ENCODE measurements at places on chromosomes 11 and 22.

DNA sequence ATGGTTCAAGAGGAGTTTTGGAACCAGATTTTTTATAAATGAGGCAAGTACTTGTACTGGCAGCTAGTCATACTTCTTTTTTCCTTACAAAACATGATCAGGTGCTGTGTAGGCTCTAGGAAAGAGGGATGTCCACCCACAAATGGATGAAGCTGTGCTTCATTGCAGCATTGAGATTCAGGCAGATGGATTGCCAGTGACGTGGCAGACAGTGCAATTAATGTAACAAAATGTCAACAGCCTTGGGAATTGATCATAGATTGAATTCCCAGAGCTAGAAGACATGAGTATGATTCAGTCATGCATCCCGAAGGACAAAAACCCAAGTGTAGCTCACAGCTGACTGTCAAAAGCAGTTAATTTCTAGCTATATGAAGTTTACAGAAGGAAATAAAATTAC lies 99.2 kb upstream of the RASSF10 start:
- DNase-seq: no peak

GRCh38 chr11:83156996-83157593 lies at the start of gene PCF11:
TSS of gene PCF11 (plus strand) at chr11:83157131. CDS start at chr11:83157440, 309 bp downstream.
- no peak for DNase-seq

GRCh38 chr11:100205926-100206325 lies 481.2 kb upstream of the ARHGAP42 start:
- no peak for DNase-seq

DNA sequence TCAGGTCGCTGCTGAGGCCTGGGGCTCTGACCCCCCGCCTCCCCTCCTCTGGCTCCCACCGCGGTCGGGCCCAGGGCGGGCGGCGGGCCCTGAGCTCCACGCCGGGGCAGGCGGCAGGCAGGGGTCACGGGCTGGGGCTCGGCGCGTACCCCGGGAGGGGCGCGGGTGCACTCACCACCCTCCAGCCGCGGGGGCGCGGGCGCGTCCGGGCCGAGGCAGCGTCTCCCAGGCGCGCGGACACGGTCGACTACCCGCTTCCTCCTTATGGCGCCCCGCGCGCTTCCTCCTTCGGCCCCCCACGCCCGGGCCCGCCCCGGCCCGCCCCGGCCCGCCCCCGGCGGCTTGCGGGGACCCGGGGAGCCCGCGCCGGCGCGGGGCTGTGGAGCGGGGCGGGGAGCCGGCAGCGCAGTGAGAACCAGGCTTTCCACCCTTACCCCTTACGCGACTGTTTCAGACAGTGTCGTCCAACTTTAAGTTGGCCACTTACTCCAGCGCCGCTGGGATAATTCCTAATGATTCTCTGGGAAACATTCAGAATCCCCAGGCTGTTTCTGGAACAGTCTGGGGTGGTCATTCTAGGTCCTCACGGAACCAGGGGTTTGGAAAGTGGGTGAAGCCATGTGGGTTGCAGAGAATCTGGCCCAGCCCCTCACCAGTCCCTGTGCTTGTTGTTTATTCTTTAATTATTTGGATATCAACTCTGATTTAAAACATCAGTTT lies at the start of gene BID:
Gene BID, minus strand, starts transcription at position 264 of the 720 bp plus-strand sequence. CDS start 24,353 bp downstream, outside the sequence.
- DNase-seq: peak; percentile 38

DNA sequence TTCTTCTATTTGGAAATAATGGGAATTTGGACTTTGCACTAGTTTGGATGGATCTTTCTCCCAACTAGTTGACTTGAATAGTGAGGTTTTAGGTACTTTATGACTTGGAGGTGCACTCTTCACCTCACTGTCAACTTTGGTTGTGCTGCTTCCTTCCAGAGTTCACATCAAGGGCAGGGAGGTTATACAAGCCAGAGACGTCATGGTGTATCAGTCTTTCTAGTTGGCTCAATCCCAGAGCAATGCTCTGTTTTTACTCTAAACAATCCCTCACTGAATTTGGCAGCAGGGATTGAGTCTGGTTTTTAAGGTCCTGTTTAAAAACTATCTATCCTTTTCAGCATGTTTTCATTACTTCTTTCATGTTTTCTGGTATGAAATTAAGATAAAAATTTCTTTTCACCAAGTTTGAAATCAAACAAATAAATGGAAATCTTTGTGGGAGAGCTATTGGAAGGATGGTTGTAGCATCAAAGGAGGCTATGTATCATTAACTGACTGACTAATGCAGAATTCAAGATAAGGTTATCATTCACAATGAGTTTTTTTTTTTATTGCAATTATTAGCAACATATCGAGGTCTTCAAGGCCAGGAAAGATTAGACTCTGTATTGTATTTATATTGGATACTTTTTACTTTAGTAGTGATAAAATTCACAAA lies 28.0 kb upstream of the ZBED5 start:
- no peak for DNase-seq

GRCh38 chr22:39216143-39216490 lies 28.7 kb downstream of the PDGFB start:
- DNase-seq: no peak

DNA sequence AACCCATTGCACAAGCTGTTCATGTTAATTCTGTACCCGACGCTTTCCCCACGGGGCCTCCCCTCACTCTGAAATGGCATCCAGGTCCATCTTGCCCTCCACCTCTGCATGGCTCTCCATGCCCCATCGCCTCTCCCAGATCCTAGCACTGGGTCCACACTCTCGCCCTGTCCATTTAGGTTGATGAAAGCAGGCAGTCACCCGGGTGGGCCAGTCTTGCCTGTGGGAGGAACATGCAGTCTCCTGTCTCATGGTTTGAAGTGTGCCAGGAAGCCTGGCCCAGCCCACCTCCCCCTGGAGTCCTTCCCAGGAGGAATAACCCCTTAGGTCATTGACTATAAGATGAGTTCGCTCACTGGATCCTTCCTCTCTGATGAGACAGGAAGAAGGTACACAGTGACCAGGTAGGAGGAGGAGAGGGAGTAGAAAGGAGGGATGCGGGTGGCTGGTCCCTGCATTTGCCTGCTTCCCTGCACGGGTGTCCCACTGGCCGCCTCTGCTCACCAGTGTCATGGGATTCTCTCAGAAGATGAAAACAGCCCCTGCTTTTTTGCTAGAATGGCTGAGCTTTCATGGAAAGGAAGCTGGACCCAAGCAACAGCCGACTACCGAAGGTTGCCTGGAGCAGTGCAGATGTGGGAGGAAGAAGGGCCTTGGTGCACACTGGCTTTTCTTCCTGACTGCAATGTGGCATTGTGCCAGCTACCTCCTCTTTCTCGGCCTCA lies 6.8 kb downstream of the TMEM121B start:
- no peak for DNase-seq

DNA sequence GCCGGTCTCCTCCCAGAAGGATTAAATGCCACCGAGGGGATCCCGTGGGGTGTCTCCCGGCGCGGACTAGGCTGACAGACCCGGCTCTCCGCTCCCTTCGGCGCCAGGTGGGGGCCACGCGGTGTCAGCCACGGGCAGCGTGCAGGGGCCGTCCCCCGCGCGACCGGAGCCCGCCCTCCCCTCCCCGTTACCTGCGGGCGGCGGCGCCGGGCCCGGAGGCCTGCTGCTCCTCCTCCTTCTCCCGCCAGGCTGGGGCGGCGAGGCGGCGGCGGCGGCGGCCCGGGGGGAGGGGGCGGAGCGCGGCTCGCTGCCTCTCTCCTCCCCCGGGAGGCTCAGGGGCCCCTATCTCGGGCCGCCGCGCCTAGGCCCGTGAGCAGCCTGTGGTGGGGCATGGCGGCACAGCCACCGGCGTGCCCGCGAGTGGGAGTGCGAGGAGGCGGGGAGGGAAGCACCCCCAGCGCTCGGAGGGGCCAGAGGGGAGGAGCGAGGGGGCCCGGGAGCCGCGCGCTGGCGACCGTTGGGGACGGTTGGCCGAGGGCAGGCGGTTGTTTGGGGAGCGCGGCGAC lies 450 bp downstream of the ZBTB44 start:
- peak; percentile 72 for DNase-seq

GRCh38 chr11:69374110-69374945 lies 80.4 kb downstream of the MYEOV start:
- DNase-seq: no peak

DNA sequence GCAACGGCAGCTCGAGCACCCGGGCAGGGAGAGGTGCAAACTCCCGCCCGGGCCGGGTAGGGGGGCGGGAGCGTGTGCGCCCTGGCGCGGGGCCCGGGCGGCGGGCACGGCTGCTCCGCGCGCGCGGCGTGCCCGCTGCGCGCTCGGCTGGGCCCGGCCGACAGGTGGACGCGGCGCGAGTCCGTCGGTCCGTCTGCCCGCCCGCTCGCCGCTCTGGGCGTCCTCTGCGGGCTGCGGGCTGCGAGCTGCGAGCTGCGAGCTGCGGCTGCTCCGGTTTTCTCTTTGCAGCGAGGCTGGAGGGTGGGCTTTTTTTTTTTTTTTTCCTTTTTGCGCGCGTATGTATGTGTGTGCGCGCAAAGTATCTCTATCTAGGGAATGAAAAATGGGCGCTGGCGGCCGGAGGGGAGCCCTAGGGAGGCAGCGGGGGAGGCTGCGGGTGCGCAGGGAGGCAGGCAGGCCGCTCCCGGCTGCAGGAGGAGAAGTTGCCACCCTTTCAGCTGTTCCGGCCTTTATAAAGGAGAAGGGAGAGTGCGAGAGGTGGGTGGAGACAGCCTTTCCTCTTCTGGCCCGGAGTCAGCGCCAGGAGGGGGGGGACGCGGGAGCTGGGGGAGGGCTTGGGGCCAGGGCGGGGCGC lies at the start of gene PDGFB:
Gene PDGFB, minus strand, starts transcription at position 487 of the 634 bp plus-strand sequence. CDS start 1,019 bp downstream, outside the sequence.
- no peak for DNase-seq

DNA sequence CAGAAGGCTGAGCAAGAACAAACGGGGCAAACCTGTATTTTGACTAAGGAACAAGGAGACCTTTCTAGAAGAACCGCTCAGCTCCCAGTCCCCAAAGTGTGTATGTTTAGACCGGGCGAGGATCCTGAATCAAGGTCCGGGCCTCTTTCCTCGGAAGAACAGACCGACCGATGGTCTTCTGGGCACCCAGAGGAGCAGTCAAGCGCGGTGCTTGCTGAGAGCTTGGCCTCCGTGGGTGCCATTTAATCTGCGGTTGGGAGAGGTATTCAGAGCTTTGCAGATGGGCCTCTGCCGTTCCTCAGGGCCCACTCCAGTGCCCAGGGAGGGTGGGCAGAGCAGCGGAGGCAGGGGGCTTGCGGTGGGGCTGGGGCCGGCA lies 26.5 kb upstream of the ATXN10 start:
- DNase-seq: no peak

DNA sequence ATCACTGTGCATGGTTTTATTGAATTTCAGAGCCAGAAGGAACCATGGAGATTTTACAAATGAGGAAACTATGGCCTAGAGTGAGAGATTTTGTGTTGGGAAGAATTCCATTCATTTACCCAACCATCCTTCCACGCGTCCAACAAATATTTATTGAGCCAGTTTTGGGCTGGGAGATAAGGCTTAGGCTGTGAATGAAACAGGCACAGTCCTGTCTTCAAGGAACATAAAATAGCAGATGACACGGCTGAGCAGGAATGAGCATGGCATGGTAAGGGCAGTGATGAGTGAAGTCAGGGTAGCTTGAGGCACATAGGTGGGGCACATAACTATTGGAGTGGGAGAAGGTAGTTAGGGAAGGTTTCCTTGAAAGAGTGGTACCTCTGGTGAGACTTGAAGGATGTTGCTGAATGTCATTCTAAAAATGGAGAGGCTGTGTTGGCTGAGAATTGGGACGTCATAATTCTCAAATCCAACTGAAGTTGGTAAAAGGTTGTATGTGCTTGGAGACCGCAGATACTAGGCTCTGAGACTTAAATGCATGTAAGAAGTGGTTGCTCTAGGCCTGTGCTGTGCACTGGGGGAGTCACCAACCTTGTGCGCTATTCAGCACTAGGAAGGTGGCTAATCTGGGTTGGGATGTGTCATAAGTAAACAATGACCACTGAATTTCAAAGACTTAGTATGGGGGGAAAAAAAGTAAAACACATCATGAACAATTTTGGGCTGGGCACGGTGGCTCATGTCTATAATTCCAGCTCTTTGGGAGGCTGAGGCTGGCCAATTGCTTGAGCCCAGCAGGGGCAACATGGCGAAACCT lies 51.9 kb downstream of the TEAD1 start:
- DNase-seq: no peak

- DNase-seq: no peak
These were observed 203.8 kb downstream of the SNX19 start for GRCh38 chr11:130712480-130712879.

DNA sequence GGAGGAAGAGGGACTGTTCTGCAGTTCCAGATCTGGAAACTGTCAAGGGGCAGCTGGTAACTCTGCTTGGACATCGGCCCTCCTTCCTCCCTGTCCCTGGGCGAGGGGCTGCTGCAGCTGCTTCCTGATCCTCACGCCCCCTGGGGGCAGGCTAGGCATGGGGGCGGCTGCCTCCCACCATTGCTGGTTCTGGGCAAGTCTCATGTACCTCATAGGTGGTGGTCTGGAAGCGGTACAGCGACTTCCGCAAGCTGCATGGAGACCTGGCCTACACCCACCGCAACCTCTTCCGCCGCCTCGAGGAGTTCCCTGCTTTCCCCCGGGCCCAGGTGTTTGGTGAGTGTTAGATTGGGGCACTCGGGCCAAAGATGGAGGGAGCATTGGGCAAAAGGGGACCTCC lies 5.0 kb downstream of the SNX15 start:
- DNase-seq: no peak

GRCh38 chr22:48052621-48052890 lies 1290.1 kb downstream of the TBC1D22A start:
- no peak for DNase-seq

GRCh38 chr22:45228401-45228754 lies 12.3 kb downstream of the KIAA0930 start:
- no peak for DNase-seq

- DNase-seq: no peak
These were observed 23.2 kb downstream of the TBX1 start for GRCh38 chr22:19783586-19784383.

DNA sequence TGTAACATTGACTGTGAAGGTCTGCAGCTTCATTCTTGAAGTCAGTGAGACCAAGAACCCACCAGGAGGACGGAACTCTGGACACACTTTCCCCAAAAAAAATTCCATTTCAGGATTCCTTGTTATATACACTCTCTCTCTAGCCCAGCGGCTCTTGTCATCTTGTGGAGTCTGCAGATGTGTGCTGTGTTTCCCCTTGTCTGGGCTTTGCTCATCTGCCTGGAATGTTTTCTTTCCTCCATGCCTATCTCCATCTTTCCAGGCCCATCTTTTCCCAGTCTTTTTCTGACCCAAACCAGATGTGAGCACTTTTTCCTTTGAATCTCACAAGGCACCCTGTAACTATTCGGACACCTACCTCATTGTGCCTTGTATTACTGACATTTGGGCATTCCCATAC lies 5.1 kb upstream of the DRG1 start:
- no peak for DNase-seq

GRCh38 chr11:67120881-67121710 lies 2.0 kb downstream of the KDM2A start:
- DNase-seq: no peak

- no peak for DNase-seq
These were observed 25.6 kb downstream of the PGA5 start for GRCh38 chr11:61266602-61267001.

DNA sequence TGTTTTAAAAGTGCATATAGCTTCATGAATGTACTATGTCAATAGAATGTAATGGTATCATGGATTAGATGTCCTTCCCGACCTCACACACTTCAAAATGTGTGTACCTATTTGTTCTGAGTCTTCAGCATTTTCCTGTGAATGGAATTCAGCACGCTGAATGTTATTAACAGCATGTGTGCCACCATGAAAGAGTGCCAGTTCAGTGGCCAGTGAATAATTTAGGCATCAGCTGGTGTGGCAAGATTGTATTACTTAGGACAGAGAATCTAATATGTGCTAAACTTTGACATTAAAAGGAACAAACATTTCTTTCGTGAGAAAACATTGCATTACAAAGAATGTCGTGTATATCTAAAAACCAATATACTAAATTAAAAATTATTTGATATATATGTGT lies 46.4 kb downstream of the HIPK3 start:
- DNase-seq: no peak

All from CD4-positive, alpha-beta memory T cell (primary cell).